ENCODE measurements at places on chromosomes 16 and 17.

GRCh38 chr16:4315186-4316107 lies at the start of gene GLIS2:
Gene GLIS2 (plus strand): TSS chr16:4316067. CDS start chr16:4332281, 16,214 bp downstream.
- peak; percentile 57 for DNase-seq

DNA sequence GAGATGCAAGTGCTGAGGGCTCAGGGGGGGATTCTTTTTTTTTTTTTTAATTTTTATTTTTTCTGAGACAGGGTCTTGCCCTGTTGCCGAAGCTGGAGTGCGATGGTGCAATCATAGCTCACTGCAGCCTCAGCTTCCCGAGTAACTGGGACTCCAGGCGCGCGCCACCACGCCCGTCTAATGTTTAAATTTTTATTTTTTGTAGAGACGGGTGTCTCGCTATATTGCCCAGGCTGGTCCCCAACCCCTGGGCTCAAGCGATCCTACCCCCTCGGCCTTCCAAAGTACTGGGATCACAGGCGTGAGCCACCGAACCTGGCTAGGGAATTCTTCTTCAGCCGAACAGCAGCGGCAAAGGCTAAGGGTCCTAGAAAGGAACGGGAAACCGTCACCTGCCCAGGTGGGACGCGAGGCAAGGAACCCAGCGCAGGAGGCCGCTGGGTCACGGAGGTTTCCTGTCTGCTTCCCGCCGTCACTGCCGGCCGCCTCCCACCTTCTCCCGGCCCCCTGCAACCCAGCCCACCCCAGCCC lies 13.3 kb upstream of the OR1F1 start:
- no peak for DNase-seq

DNA sequence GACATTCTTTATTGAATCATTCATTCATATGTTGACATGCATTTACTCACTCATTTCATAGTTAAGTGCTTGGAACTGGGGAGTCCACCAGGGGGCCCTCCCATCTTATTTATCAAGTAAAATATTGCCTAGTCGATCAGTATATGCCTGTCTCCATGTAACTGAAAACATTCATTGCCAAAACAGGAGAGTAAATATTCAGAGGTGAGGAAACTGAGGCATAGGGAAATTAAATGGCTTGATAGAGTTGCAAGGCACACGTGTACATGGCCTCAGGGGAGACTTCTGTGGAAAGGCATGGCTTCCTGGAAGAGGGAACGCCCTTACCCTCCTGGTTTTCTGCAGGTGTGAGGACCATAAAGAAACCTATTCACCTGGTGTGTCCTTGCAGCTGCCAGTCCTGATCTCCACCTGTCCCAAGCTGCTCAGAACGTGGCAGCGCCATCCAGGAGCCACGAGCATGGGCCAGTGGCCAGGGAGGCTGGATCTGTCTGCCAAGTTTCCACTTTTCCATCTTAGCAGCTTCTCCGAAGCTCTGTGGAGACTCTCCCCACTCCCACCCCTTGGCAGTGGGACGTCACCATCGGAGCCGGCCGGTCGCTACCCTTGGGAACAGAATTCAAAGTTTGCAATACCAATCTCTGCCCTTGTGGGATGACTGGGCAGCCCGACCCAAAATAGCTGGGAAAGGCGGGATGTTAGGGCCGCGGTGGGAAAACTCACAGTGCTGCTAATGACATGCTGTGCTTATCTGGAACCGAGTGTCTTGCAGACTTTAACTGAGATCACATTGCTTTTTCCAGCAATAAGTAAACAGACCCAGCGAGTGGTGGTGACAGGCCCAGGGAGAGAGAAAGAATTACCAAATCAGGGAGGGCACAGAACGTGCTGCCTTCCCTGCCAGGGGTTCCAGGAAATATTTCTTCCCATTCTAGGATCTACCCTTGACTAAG lies 4.1 kb upstream of the C1QTNF1 start:
- DNase-seq: peak; percentile 86

DNA sequence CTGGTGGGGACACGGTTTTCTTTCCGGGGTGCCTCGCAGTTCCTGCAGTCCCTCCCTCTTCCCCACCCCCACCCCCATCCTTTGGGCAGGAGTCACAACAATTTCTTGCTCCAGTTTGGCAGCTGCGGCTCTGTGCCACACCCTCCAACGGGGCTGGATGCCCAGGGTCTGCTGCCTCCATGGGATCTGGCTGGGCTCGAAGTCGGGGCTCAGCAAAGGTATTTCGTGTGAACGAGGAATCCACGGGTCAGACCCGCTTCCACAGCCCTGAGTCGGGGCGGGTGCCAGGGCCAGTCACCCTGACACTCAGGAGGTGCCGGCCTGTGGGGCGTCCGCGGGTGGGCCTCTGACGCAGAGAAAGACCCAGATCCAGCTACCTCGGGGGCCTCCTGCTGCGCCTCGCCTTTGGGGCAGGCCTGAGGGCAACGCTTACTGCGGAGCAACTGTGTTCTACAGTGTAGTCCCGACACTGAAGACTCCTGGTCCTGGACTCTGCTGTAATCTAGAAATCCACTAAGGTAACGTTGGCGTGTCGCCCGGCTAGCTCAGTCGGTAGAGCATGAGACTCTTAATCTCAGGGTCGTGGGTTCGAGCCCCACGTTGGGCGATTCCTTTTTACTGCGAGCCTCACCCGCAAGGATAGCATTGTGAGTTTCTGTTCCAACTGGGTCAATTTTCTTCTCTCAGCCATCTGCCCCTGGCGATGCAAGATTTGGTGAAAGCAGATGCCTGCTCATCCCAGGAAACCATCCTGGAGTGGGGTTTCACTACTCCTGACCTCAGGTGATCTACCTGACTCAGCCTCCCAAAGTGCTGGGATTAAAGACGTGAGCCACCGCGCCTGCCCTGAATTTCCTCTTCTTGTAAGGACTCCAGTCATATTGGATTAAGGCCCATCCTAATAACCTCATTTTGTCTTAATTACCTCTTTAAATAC lies 12.6 kb upstream of the OR1F1 start:
- DNase-seq: peak; percentile 63

DNA sequence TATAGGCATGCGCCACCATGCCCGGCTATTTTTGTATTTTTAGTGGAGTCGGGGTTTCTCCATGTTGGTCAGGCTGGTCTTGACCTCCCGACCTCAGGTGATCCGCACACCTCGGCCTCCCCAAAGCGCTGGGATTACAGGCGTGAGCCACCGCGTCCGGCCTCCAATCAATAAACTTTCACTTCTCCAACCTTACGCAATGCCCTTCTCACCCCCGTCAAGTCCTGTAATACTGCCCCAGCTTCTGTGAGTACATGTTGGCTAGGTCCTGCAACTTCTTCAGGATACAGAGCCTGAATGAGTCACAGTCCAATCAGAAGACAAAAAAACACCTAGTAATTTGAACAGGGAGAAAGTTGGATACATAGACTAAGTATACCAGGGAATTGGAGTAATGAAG lies 47.1 kb upstream of the PHOSPHO1 start:
- no peak for DNase-seq

DNA sequence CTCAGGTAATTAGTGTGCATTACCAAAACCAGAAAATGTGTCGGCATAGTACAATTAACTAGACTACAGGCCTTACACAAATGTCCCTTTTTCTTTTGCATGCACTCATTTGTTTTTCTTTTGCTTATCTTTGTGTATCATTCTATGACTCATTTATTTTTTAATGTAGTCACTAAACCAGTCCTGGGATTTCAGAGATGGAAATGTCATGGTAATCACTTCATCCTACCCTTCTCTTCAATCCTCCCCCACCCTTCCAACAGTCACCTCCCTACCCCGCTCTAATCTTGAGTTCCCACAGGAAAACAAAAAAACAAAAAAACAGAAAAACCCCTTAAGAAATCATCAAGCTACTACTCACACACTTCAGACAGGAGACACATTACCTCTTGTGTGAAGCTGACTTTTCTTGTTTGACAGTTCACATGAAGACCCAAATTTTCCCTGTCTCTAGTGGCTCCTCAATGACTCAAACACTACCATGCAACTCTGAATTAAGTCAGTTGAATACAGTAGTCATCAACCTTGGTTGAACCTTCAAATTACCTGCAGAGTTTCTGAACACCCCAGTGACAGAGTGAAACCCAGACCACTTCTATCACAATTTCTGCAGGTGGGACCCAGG lies 242.4 kb upstream of the SALL1 start:
- peak; percentile 1 for DNase-seq

GRCh38 chr17:3992370-3992769 lies 28.1 kb upstream of the ATP2A3 start:
- DNase-seq: no peak

GRCh38 chr17:78617511-78618061 lies 40.4 kb upstream of the DNAH17 start:
- DNase-seq: no peak

DNA sequence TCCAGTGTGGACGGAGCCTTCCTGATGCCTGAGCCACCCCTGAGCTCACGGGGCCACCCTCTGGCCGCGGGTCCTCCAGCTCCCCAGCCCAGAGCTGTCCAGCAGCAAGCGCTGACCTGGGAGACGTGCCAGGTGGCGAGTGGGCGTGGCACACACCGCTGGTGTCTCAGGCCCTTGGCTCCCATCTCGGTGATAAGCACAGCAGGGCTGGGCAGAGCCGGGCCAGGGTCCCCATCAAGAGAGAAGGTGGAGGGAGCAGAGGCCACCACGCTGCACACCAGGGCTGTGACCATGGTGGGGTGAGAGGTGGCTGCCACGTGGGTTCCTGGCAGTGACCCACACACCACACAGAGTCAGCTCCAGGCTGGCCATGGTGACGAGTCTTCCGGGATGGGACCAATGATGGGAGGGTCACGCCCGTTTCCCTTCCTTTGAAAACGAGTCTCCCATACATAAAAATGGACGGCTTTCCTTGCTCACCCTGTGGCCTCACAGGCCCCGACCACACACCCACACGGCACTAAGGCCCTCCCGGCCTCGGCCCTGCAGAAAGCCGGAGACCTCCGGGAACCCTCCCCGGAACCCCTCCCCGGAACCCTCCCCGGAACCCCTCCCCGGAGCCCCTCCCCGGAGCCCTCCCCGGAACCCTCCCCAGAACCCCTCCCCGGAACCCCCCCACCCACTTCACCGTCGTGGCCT lies 16.8 kb downstream of the UTS2R start:
- peak; percentile 63 for DNase-seq

GRCh38 chr16:72139908-72140307 lies 32.0 kb downstream of the PMFBP1 start:
- DNase-seq: no peak

GRCh38 chr17:55304171-55304859 lies 39.6 kb downstream of the HLF start:
- DNase-seq: no peak

DNA sequence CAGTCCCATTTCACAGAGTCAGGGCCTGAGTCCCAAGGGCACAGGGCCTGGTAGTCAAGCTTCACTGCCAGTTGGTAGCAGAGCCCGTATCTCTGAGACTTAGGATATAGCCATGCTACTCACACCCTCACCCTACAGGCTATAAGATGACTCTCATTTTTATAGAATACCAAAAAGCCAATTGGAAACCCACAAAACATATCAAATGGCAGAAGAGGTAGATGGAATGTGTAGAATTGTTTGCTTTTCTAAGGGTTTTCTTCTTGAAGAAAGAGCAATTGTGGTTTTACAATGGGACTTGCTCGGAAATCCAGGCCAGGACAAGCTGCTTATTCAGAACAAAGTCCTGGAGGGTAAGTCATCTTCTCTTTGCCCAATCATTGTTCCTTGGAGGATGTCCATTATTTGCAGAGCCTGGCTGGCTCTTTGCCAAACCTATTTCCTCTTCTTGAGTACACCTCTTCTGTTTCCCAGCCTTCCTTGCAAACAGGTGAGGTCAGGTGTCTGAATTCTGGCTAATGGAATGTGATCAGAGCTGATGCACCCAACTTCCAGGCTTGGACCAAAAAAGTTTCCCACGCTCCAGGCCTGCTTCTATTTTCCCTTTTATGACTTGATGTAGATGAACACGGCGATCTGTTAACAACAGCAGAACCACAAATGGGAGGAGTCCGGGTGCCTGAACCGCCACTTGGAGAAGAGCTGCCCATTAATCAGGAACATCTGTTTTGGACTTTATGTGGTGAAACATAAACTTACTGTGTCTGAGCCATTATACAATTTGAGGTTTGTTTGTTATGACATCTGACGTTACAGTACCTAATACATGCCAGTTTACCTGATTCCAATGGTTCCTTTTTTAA lies 16.9 kb upstream of the CCL22 start:
- DNase-seq: peak; percentile 99

DNA sequence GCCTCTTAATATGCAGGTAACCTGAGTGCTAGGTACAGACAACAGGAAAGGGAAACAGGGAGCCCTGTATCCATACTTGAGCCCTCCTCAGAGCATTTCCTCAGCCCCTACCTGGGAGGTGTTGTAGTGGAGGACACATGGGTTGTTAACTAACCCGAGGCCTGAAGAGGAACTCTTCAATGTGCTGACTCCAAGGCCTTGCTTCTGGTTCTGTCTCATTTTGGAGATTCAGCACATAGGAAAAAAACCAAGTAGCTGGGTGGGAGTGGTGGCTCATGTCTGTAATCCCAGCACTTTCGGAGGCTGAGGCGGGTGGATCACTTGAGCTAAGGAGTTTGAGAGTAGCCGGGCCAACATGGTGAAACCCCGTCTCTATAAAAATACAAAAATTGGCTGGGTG lies 24.8 kb downstream of the SNX11 start:
- no peak for DNase-seq

Data from PC-3 (cell line).